ENCODE measurements at places on chromosomes 2 and 18.

DNA sequence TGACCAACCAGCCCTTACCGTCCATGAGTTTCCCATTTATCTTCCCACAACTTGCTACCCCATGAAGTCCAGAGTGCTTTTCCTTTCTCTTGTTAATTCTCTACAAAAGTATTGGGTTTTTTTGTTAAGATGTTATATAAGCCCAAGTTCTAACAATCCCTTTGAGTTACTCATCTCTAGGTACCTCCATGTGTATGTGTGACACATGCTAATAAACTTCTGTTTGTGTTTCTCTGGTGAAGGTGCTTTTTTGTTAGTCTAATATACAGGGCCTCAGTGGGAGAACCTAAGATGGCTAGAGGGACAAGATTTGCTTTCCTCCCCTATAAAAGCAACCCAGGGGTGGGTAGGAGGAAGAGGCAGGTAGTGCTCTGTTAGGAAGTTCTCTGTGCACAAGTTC, 31.8 kb upstream of the RMDN2 start:
- no peak for DNase-seq

DNA sequence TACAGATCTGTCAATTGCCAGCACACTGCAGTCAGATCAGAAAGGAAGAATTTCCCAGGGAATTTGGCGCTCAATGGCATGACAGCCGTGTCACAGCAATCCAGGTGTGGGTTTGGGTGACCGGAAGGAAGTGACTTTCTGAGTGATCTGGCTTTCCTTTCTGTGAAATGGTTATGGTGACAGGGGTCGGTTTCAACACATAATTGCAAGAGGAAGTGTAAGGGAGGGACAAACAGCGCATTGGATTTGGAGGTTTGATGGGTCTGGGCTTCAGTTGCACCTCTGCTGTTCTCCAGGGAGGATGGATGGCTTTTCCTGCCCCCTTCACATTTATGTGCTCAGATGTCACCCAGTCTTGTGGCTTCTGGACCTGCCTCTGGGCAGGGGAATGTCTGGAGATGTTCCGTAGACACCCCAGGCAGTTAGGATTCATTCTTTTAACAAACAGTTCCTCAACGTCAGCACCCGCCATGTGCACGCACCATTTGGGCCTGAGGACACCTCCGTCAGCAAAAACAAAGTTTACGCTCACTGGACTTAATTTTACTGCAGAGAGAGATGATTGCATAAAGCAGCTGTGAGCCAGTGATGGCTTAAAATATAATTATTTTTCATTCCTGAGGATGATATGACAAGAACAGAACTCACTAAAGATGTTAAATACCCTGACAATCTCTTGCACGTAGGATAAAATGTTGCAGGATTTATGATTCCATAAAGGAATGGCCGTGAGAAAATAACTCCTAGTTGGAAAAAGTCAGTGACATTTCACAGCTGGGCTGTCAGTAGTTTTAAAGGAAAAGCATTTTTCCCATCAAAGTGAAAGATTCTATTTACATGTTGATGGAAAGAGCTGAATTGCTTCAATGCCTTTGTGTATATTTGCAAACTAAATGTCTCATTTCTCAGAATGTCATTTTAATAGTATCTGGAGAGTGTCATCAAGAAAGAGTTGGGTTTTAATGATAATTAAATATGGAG, 36.9 kb downstream of the MBP start:
- no peak for DNase-seq

GRCh38 chr2:6674381-6674780, 191.3 kb downstream of the CMPK2 start:
- DNase-seq, result no peak

DNA sequence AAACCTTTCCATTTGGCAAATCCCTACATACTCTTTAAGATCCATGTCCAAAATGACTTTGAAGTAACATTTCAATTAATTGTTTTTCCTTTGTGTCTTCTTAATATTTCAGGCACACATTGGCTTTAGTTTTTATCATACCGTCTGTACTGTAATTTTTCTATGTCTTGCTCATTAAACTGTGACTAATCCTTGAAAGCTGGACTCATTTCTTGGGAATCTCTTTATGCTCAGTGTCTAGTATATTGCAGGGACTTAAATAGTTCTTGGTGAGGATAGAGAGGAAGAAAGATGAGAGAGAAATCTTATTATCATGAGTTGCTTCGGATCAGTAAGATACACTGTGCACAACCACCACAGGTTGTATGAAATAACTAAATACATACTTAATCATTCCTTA, 448.3 kb upstream of the ST6GAL2 start:
- no peak for DNase-seq

GRCh38 chr2:176934131-176934530, 278.5 kb upstream of the HNRNPA3 start:
- no peak for DNase-seq

- DNase-seq, result peak; percentile 63
Measured at GRCh38 chr2:226063704-226064440, 664.4 kb downstream of the NYAP2 start.

- peak; percentile 35 for DNase-seq
Measured at GRCh38 chr2:96485751-96486651, 19.2 kb downstream of the NEURL3 start.

- DNase-seq, result no peak
Measured at GRCh38 chr2:47896450-47896968, 9.8 kb downstream of the FBXO11 start.

GRCh38 chr2:105432749-105433148, 33.9 kb upstream of the FHL2 start:
- no peak for DNase-seq

- DNase-seq, result peak; percentile 18
Measured at GRCh38 chr2:7593360-7593759, 676.1 kb downstream of the RNF144A start.

DNA sequence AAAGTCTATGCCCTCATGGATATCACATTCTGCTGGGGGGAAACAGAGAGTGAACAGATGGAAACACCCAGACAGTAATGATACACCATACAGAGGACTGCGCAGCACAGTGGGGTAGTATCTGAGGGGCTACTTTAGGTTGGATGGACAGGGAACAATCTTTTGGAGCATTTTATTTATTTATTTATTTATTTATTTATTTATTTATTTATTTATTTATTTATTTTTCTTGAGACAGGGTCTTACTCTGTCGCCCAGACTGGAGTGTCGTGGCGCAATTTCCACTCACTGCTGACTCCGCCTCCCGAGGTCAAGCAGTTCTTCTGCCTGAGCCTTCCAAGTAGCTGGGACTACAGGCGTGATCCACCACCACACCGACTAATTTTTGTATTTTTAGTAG, 89.2 kb downstream of the TGOLN2 start:
- DNase-seq, result no peak

DNA sequence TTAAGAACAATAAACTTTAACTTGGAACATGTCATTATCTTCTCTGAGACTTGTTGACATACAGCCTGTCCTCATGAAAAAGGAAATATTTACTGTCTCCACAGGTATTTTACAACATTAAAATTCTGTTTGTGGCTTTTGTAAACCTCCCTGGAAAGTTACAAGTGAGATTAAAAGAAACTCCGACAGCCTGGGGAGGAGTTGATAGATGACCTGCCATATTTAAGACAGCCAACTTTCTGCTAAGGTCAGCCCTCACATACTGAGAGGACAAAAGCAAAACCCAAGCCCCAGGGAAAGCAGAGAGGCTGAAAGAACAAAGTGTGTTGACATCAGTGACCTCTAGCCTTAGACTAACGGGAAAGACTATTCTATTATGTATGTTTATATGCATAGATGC, 350.2 kb downstream of the RIT2 start:
- no peak for DNase-seq

Measured in BJ (cell line).